ENCODE measurements at places on chromosomes 3 and 15.

DNA sequence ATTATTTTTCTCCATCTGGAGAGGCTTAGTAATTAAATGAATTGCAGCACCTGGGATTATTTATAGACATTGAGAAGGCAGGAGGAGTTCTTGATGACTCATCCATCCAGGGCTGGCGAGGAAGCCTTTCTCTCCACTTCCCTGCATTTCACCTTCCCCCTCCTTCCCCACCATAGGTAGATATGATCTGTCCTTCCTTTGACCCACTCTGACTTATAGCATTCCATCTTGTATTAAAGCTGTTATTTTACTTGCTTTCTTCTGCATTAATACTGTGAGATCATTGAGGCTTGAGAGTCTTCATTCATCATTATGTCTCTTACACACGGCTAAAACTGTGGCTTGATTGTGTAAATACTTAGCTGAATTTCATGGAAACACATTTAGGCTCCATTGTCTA is 288.8 kb downstream of the FEZF2 start:
- DNase-seq = no peak

DNA sequence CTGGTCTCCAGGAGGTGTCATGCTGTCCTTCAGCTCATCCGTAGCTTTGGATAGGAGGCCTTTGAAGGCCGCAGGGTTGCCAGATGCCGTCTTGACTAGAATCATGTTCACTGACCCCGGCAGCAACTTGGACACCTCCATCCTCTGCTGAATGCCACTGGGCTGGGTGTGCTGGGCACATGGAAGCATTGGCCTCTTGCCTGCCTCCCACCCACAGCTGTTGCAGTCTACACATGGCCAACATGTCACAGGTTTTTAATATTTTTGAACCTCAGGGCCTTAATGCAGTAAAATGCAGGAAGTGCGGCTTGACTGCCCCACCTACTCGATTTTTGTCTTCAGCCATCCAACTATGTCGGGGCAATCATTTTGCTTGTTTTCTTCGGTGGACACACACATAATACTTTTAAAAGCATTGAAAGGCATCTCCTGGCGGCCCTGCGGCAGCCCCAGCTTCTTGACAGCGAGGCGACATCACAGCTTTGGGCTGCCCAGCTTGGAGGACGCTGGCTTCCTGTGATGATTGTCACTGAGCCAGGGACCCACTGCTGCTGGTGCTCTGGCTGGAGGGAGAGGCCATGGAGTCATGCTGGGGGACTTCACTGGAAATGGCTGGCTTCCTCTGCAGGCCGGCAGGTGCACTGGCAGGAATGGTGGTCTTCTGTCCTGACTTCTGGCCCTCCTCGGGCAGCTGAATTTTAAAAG is 31.6 kb upstream of the ACAD9 start:
- DNase-seq = no peak

GRCh38 chr3:171468296-171468906 is 8.2 kb upstream of the TNIK start:
- no peak for DNase-seq

GRCh38 chr3:45132568-45133211 is 13.5 kb downstream of the CDCP1 start:
- no peak for DNase-seq

GRCh38 chr3:46607603-46608028 is 4.7 kb upstream of the FAM240A start:
- no peak for DNase-seq

- DNase-seq = no peak
These were observed 202.7 kb downstream of the ITPR1 start for GRCh38 chr3:4695846-4696245.

Measured in activated CD4-positive, alpha-beta T cell treated with anti-CD3 and anti-CD28 coated beads, Interleukin-2, amount 50 U/mL, for 24 hours (primary cell).